ENCODE measurements at places on chromosomes 6 and 20.

- DNase-seq, result no peak
Measured at GRCh38 chr6:170074907-170075306, 216.0 kb downstream of the DLL1 start.

DNA sequence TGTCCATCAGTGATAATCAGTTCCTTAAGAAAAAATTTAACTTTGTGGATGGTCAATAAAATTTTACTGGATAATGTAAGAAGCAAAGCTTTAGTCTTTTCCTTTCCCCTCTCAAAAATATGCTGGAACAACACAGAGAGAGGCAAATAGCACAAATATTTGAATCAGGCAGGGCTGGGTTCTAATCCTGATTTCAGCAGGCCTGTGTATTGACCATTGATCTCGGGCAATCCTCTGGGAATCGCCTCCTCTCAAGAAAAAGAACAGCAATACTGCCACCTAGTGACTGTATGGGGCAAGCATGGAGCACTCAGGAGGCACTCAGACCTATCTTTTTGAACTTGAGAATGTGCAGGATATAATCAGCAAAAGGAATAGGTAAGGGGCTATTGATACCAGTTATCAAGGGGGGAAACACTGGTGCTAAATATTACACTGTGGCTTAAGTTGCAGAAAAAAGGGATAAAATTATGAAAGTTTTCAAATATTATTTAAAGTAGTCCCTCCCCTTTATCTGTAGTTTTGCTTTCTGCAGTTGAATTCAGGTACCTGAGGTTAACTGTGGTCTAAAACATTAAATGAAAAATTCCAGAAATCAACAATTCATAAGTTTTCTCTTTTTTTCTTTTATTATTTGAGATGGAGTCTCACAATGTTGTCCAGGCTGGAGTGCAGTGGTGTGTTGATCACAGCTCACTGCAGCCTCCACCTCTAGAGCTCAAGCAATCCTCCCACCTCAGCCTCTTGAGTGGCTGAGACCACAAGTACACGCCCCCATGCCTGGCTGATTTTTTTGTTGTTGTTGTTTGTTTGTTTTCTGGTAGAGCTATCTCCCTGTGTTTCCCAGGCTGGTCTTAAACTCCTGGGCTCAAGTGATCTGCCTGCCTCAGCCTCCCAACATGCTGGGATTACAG lies 91.8 kb upstream of the NHSL1 start:
- DNase-seq, result peak; percentile 13

DNA sequence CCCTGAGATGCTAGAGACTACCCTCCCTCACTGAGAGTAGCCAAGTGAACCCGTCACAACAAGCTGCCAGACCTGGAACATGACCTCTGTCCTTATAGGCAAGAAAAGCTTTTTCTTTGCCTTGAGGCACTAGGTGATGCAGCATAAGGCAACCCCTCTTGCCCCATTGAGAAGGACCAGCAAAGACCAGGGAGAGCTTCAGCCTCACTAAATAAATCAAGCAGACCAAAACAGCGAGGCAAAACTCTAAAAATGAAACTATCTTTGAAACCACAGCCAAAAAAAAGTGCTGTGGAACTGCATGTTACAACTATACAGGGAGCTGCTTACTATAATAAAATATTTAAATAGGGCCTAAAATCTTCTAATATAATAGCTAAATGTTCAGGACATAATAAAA lies 62.6 kb upstream of the FAM83B start:
- no peak for DNase-seq

- DNase-seq, result no peak
Measured at GRCh38 chr6:156587071-156587470, 190.1 kb upstream of the ARID1B start.

GRCh38 chr6:12047304-12047703 lies 35.2 kb downstream of the HIVEP1 start:
- DNase-seq, result no peak

GRCh38 chr20:21303061-21303871 lies at the start of gene XRN2:
Gene XRN2 (plus strand): TSS chr20:21303331. CDS start chr20:21303399, 68 bp downstream.
- DNase-seq, result peak; percentile 89

- DNase-seq, result no peak
Measured at GRCh38 chr20:11354846-11355245, 562.8 kb upstream of the BTBD3 start.

Data from effector CD8-positive, alpha-beta T cell (primary cell).